ENCODE measurements at places on chromosomes 5 and 9.

DNA sequence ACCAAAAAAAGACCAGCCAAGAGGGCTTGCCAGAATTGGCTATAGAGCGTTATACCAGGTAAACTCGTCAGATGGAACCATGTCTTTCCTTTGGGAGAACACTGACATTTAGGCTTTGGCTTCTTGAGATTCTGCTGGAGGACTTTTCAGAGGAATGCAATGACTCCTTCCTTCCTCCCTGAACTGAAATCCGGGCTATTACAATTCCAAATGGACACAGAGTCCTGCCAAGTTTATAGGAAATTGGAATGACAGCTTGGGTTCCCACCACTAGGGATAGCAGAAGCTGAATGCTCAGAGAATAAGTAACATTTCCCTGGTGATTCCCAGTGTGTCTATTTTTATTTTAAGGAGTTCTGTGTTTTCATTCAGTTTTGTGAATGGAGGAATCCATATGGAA, 143.0 kb downstream of the FGF1 start:
- no peak for DNase-seq

DNA sequence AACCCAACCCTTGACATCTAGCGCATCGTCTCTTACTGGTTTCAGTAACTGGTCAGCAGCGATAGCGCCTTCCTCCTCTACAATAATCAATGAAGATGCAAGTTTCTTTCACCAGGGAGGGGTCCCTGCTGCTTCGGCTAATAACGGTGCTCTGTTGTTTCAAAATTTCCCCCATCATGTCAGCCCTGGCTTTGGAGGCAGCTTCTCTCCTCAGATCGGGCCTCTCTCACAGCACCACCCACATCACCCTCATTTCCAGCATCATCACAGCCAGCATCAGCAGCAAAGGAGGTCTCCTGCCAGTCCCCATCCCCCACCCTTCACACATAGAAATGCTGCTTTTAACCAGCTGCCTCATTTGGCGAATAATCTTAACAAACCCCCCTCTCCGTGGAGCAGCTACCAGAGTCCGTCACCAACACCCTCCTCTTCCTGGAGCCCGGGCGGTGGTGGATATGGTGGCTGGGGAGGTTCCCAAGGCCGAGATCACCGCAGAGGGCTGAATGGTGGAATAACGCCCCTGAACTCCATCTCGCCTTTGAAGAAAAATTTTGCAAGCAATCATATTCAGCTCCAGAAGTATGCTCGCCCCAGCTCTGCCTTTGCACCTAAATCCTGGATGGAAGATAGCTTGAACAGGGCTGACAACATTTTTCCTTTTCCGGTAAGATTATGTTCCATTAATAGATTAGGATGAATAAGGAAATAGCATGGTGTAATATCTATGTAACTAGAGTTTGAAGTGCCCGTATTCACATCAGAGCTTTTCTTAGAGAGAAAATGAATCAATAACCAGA, 2.2 kb downstream of the CPEB4 start:
- DNase-seq = no peak

GRCh38 chr9:123191680-123192079, 76.7 kb downstream of the STRBP start:
- DNase-seq = no peak

DNA sequence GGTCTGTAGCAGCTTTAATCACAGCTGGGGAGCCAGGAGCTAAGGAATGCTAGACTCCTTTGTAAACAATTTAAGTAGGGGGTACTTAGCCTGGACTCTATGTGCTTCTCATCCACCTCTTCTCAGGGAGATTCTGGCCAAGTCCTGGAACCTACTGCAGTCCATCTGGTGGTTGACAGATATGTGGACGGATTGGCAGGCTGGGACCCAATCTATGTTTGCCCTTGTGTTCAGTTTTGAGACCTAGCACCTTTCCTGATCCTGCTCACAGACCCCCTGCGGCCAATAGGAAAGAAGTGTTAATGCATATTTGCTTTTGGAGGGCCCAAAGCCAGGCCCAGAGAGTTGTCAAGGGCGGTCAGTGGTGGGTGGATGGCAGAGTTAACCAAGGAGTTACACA, 6.4 kb downstream of the SLC22A5 start:
- no peak for DNase-seq

- no peak for DNase-seq
These were observed 46.1 kb upstream of the MAMDC2 start for GRCh38 chr9:69997524-69997923.

DNA sequence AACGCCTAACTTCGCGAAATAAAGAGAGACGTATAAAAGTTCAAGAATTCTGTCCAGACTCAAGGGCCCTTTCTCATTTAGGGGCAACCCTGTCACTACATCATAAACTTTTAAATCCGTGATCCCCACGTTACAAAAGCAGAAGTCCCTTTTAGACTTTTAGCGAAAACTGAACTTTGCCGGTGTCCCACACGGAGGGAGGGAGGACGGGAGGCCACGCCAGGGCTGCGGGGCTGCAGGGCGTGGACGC, 515 bp upstream of the F2R start:
- DNase-seq = no peak

DNA sequence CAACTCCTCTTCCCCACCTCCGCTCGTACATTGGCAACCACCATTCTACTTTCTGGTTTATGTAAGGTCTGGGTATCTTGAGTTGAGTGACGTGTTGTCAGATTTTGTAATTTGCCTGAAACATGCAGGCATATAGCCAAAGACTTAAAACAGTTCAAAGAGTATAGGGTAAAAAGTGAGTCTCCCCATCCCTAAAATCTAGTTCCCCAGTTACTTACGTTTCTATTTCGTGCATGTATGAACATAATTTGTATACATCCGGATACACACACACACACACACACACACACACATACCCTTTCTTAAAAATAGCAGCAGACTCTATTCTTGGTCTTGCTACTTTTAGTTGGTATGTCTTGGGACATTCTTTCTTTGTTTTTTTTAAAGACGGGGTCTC, 915 bp downstream of the HSDL2 start:
- DNase-seq = peak; percentile 20

GRCh38 chr5:40557501-40557900, 122.2 kb upstream of the PTGER4 start:
- DNase-seq = no peak

DNA sequence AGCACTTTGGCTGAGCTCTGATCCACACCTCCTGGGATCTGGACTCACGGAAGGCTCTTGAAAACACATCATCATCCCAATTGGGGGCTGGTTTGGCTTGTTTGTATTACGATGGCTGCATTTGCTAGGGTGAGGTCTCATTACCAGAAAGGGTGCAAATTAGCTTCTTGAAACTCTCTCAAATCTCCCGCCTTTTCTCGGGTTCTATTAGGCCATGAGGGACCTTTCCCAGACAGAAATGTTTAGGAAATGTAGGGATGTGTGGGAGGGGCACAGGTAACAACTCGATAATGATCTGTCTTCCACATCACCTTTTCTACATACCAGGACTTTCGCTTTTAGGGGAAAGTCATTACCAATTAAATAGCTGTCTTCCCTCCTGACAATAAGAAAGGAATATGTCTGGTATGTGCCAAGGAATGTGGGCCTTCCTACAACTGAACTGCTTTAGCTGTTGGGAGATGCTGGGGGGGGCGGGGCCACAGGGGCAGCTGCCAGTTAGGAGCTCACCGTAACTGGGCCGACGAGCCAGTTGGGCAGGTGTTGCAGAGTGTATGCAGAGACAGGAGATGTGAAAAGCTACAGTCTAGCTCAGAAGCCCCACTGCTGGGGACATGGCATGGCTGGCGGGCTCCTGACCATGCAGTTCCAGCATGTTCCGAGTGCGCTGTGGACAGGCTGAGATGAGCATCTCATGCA, 71.2 kb downstream of the AK8 start:
- no peak for DNase-seq

GRCh38 chr5:57386958-57387357, 95.7 kb downstream of the ACTBL2 start:
- DNase-seq = no peak

GRCh38 chr5:16065831-16066230, 113.8 kb downstream of the MARCHF11 start:
- DNase-seq = no peak

- DNase-seq = peak; percentile 60
These were observed 46.4 kb upstream of the STK32A start for GRCh38 chr5:147188200-147189108.

DNA sequence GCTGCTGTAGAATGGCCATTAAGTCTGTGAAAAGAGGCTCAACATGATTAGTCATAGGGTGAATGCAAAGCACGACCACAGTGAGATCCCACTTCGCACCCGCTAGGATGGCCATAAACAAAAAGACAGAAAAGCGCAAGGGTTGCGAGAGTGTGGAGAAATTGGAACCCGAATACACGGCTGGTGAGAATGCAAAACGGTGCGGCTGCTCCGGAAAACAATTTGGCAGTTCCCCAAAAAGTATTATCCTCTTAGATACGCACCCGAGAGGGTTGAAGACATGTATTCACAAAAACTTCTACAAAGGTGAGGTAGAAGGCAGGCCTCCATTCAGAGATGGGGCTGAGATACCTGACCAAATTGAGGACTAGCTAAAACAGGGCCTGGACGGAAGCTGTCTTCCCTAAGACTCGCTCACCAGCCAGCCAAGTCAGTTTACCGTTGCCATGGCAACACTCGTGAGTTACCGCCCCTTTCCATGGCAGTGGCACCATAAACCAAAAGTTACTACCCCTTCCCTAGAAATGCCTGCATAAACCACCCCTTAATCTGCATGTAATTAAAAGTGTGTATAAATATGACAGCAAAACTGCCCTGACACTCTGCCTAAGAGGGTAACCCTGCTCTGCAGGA, 726 bp upstream of the PSMB7 start:
- DNase-seq = no peak

GRCh38 chr9:89054865-89055495, 63.7 kb downstream of the S1PR3 start:
- no peak for DNase-seq

DNA sequence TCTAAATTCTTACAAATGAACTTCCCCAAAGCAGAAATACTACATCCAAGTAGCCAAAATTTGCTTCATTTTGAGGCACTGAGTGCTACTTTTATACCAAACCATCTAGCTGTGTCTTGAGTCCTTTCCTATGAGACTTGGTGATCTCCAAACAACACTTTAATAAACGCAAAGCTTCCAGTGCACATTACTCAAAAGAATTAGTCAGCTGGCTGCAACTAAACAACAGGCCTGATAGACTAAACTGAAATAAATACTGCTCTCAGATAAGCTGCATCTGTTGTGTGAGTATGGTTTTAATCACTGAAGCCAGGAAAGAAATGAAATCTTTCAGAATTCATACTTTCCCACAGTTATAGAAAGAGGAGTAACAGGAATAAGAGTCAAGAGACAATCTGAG, 80.3 kb downstream of the VCAN start:
- no peak for DNase-seq

DNA sequence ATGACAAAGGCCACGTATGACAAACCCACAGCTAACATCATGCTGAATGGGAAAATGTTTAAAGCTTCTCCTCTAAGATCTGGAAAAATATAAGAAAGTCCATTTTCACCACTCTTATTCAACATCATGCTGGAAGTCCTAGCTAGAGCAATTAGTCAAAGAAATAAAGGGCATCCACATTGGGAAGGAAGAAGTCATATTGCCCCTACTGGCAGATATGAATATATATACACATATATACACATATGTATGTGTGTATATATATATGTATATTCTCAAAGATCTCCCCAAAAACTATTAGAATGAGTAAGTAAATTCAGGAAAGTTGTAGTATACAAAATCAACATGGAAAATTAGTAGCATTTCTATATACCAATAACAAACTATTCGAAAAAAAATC, 17.1 kb downstream of the APBA1 start:
- DNase-seq = no peak

GRCh38 chr9:133585481-133586351, 23.5 kb downstream of the FAM163B start:
- no peak for DNase-seq

DNA sequence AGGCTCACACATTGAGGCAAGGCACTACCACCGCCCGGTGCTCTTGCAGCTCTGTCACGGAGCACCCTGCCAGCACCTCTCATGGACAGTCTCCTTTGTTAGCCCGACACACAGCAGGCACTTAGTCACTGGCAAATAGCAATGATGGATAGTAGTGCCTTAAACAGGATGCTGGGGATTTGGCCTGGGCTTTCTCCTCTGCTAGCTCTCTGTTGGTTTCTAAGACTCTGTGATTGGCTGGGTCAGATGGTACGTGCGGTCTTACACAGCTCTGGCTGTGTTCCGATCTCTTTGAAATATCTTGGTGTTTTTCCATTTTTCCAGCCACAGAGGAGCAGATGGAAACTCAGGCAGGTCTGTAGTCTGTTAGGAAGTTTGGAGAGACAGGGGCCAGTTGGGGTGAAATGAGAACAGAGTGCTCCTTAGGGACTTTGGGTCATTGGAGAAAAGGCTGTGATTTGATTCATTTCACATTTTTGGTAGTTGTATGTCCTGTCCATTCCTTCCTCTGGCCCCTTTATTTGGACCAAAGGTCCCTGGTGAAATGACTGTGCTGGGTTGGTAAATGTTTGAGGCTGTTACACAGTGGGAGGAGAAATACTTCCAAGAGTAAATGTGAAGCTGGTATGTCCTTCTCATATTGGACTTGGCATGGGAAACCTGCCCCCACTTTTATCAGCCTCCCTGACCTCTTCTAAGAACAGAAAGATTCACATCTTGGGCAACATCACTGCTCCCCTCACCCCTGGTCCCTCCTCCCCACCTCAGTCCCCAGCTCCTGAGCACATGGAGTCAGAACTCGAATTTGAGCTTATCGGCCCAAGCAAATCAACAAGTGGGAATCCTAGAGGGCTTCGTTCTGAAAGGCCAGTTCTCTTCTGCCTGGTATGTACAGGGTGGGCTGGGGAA, 3.4 kb downstream of the SMIM3 start:
- DNase-seq = no peak

GRCh38 chr5:100789694-100790093, 113.4 kb downstream of the ST8SIA4 start:
- no peak for DNase-seq

GRCh38 chr5:128237546-128237945, 154.0 kb downstream of the SLC12A2 start:
- DNase-seq = no peak

DNA sequence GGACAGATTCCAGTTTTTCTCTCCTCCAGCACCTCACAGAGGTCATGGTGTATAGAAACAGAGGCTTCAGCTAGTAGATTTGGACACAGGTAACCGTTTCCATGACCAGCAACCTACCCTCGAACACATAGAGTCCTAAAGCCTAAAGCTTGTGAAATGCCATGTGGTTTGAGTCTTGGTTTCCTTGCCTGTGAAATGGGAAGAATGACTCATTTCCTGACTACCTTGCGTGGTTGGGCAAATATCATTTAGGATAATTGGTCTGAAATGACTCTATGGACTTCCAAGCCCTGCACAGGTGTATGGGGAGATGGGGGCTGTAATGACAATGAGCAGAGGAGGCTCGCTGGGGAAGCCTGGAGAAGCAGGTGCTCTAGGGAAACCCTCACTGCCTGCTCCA, 134.6 kb downstream of the TTLL11 start:
- DNase-seq = no peak

All from GM20000 (cell line).